ENCODE measurements at places on chromosomes 3 and 15.

DNA sequence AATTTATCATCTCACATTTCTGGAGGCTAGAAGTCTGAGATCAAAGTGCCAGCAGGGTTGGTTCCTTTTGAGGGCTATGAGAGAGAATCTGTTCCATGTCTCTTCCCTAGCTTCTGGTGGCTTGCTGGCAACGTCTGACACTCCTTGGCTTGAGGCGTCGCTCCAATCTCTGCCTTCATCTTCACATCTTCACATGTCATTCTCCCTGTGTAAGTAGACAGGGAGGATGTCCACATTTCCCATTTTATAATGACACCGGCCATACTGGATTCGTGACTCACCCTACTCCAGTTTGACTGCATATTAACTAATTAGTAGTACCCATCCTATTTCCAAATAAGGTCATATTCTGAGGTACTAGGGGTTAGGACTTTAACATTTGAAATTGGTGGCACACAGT lies 17.5 kb upstream of the ARHGAP31 start:
- no peak for DNase-seq

- DNase-seq: no peak
These were observed 234.8 kb upstream of the WNT5A start for GRCh38 chr3:55721716-55722484.

DNA sequence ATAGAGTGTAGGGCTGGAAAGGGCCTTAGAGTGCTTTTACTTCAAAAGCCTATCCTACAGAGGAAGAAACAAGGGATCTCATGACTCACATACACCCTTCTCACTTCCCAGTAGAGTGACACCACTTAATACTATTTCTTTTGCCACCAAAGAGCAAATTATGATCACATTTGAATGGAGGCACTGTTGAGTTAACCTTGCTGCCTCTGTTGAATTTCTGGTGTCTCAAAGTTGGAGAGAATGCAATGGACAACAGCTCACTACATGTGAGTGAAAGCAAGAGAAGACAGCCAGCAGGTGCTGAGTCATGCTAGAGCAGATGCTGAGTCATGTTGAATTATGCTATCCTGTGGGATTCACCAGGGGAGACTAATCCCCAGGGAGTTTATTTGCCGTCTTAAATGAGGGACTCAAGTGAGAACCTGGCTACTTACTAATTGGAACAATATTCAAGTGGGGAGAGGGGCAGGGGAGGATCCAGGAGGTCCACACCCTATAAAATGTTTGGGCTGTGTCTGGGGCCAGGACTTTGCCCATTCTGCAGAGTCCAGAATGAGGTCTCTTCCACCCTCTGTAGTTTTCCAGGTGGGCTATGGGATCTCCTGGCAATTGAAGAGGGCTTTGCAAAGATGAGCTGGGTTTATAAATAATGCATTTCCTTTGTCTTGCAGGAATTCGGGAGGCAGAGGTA lies 35.8 kb downstream of the ST8SIA2 start:
- DNase-seq: no peak

DNA sequence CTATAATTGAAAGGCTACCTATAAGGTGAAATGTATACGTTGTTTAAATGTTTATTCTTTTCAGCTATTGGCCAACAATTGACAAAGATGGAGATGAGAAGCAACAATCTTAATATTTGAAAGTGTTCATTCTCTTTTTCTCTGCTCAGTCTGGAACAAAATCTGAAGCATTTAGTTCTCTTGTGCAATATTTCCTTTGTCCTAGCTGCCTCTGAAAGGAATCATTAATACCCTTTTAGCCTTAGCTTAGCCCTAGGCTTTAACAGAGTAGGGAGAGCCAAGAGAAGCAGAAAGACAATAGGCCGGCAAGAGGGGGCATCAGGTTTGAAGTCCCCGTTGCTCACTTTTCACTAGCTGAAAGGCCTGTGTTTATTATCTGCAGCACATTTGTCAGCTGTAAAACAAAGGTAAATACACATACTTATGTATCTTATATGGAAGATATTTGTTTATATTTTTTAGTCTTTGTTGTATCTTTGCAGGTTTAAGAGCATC lies 422.5 kb upstream of the SEMA6D start:
- DNase-seq: no peak

DNA sequence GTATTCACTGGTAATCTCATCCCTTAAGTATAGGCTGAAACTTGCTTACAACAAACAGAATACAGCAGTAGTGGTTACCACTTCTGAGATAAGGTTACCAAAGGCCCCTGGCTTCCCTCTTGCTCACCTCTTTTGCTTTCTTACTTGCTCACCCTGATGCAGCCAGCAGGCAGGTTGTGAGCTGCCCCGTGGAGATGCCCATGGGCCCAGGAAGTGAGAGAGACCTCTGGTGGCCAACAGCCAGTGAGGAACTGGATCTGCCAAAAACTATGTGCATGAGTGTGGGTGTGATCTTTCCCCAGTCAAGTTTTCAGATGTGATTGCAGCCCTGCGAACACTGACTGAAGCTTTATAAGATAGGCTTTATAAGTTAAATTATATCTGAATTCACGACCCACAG lies 48.7 kb downstream of the NMNAT3 start:
- no peak for DNase-seq

GRCh38 chr3:134260987-134261386 lies 10.3 kb upstream of the RYK start:
- no peak for DNase-seq

GRCh38 chr3:98701071-98701675 lies 62.0 kb upstream of the ST3GAL6 start:
- no peak for DNase-seq

DNA sequence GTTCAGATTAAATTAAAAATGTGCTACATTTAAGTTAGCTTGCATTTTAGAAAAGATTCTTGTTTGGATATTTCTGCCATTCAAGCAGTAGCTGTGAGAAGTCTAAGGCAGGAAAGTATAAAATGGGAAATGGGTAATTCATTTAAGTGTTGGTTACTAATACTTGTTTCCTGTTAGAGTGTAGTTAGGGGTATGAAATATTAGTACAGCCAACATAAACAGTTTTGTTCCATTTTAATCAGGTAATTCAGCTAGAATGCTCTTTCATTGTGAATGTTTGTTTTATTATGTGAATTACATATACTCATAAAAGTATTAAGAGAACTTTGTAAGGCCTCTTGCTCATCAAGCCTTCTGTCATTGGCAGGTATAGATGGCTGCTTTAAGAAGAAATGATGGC lies 19.9 kb downstream of the TATDN2 start:
- no peak for DNase-seq

All from effector memory CD8-positive, alpha-beta T cell (primary cell).